Skin of body (tissue), 3 donors: ENCODE measurements at places on chromosomes 7 and 10. TPM values are rescaled to one million over a fixed set of nuclear protein-coding genes. Genes with fewer than 3 reads are reported as not detected.

The TLX1 gene
- not detected for total RNA-seq

DNA sequence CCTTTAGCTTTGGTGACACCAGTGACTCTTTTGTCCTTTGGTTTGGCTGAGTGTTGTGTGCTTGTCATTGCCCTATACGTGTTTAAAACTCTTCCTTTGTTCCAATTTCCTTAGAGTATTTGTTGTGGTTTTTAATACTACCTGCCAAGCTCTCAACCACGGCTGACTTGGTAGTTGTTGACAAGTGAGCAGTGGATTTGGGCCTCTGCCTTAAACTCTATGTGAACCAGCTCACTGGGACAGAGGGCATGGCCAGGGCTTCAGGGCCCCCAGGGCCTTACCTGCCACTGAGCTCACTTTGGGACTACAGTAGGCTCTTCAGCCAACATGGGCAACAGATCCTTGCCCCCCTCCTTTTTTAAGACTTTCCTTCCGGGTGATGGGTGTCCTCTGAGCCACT lies 9.6 kb upstream of the DMBT1 start:
- DNase-seq: no peak

The ASIC3 gene
- total RNA-seq: 0.39 TPM

DNA sequence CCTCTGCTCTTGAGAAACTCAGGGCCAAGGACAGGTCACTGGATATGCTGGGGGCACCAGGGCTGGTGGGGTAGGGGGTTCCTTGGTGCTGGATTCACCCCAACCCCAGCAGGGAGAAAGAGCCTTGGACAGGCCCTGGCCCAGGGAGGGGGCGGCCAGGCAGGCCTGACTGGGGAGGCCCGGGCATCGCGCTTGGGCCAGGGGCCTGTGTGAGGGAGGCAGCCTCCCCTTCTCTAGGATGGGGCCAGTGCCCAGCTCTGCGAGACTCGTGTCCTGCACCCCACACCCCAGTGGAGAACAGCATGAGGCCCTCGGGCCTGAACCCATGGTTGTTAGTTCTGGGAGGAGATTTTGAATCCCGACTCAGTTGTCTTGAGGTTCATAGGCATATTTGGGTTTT lies 217.1 kb downstream of the ZNF248 start:
- DNase-seq: no peak

DNA sequence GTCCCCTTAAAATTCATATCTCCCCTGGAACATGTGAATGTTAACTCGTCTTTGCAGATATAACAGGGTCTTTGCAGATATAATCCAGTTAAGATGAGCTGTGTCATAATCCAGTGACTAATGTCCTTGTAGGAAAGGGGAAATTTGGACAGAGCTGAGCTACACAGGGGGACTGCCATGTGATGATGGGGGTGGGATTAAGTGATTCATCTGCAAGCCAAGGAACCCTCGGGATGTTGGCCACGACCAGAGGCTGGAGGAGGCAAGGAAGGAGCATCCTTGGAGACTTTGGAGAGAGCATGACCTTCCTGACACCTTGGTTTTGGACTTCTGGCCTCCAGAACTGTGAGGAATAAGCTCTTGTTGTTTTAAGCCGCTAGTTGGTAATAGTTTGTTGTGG lies 153.9 kb upstream of the PCBD1 start:
- DNase-seq: no peak

DNA sequence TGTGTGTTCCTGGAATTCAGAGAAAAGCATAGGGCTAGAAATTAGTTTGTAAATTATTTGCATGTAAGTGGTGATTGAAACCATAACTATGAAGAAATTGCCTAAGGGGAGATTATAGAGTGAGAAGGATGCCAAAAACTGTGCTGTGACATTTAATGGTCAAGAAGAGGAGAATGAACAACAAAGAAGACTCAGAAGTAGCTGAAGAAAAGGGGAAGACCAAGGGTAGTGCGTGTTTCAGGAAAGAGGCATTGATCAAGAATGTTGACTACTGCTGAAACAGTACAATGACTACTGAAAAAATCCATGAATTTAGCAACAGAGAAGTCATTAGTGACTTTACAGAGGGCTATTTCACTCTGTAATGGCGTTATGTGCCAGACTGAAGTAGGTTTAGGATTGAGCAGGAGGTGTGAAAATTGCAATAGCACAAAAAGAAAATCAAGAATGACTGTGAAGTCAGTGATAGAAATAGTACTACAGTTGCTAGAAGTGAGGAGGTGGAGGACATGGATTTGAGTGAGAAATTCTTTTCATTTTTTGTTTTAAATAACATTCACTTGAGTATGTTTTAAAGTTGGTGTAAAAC lies 28.9 kb upstream of the SAMD9L start:
- DNase-seq: no peak

DNA sequence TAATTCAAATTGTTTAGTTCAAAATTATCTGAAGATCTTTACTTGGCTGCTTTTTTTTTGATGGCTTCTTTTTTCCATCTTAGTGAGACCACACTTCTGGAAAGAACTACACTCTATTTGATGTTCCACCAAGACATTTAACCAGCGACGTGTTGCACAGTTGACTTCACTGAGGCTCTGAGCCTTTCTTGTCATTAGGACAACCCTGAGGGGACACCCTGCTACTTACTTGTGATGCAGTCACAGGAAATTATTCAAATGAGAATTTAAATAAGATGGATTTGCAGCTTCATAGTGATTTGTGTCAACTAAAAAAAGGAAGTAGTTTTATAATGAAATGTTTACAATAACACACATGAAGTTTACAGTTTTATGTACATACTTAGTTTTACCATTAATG lies 25.6 kb upstream of the PIK3CG start:
- no peak for DNase-seq

DNA sequence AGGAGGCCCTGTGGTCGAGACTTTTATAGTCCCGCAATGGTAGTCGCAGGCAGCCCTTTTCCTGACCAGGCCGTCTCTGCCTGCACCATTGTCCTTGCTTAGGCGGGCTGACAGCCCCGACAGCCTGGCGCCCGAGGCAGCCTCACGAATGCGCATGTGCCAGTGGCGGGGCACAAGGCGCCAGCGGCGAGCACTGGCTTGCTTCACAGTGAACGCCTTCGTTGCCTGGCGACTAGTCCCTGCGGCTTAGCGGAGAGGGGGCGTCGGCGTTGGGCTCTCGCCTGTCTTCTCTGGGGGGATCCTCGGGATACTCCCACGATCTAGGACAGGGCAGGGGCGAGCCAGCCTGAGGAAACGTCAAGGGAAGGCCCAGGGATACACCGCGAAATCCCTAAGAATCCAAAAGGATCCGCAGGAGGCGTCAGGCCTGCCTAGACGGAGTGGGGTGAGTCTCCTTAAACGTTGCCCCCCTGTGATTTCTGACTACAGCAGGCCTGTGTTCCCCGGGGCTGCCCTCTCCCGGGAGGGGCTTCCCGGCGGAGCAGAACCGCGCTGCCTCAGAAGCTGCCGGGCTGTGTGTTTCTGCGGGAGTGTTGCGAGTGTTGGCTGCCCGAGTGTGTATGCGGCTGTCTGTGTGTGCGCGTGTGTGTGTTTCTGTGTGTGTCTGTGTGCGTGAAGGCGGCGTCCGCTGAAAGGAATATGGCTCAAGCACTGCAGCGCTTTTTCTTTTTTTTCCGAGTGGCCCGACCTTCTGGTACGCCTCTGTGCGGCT lies 20.5 kb upstream of the ZNF273 start:
- DNase-seq: no peak

The OR2A5 gene
- total RNA-seq: not detected

DNA sequence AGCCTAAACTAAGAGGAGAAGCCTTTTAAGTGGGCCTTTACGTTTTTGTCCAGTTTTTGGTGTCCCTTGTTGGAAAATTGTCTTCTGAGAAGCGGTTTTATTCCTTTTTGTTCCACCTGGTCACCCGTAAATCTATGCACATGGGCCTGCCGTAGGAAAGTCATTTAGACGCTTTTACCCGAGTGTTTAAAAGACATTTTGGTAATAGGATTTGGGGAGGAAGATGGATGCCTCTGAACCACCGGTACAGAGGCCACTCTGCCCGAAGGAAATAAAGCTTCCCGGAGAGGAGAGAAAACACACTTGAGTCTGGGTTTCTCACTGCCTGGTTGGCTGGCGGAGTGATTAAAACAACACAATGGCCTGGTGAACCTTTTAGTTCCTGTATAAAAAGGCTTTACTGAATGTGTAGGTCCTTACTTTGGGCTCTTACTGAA lies 760 bp downstream of the THNSL1 start:
- DNase-seq: peak; percentile 87

- no peak for DNase-seq
Observed at GRCh38 chr10:5915451-5915850, 25.4 kb downstream of the FBH1 start.

DNA sequence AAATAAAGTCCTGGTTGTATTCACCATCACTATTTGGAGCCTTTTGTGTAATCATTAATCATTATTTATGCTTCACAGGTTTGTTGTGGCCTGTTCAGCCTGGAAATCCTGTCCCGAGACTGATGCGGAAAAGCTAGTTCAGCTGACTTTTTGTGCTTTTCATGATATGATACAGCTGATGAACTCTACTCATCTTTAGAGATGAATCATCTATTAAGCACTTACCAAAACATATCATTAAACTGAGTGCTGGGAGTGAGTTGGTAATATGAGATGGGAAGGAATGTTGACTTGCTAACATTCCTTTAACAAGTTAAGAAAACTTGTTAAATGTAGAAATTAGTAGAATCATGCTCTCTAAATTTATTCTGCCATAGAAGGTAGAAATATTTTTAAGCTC lies 53.0 kb downstream of the CROT start:
- no peak for DNase-seq

- no peak for DNase-seq
Observed at GRCh38 chr10:89909752-89910151, 208.4 kb downstream of the KIF20B start.

GRCh38 chr7:36260481-36260880 lies 107.4 kb downstream of the EEPD1 start:
- no peak for DNase-seq

DNA sequence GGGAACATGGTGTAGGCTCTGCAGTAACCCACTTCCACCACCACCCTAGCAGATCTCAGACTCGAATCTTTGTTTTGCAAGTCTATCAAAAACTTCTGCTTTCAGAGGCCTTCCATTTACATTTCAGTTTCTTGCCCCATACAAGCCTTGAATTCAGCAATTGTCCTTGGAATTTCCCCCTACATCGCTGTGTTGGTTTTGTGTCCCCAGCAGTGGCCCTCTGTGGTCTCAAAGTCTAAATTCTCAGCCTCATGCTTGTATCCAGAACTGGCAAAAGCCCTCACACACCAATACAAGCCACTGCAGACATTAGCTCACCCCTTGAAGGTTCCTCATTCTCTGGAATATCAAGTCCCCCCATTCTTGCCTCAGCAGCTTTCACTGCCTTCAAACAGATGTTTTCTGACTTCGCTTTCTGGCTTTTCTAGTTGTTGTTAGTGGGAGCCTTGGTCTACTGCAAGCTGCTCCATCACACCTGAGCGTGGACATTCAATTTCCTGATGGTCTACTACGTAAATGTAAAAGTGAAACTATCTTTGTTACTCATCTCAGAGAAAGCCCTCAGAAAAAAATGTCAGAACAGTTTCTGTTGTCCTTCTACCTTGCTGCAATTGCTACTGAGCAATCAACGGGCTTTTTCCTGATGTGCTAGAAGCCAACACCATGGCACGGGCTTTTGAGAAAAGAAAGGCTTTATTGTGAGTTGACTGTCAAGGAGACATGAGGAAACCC lies 1.8 kb upstream of the NUB1 start:
- DNase-seq: no peak

- DNase-seq: no peak
Observed at GRCh38 chr7:2566890-2567678, 8.3 kb downstream of the IQCE start.

DNA sequence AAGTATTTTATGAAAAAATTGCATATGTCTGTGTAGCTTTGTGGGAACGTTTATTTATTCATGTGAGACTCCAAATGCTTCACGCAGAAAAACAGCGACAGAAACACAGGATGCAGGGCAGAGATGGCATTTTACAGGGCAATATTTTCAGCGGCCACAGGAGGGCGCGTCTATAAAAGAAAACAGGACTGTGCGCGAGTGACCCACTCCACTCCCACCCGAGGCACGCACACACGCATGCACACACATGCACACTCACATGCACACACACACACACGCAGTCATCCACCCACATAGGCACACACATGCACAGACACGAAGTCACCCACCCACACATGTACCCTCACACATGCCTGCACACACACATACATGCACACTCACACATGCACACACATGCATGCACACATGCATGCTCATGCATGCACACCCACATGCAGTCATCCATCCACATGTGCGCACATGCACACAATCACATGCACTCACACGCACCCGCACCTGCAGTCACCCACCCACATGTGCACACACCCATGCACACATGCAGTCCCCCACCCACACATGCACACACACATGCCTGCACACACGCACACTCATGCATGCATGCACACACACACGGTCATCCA lies 96.3 kb downstream of the DNAJB6 start:
- no peak for DNase-seq

The CALD1 gene
- 196 TPM for total RNA-seq

- no peak for DNase-seq
Observed at GRCh38 chr7:73734619-73735527, 3.7 kb downstream of the ABHD11 start.

- DNase-seq: no peak
Observed at GRCh38 chr10:132845780-132846595, 60.0 kb upstream of the NKX6-2 start.

GRCh38 chr10:25226775-25227682 lies 52.2 kb downstream of the GPR158 start:
- DNase-seq: no peak

GRCh38 chr10:77669892-77670291 lies 32.3 kb upstream of the KCNMA1 start:
- DNase-seq: no peak

The HOXA9 gene
- total RNA-seq: 9.6 TPM

The OPN4 gene
- not detected for total RNA-seq

The GCC1 gene
- 9.5 TPM for total RNA-seq

The ATRNL1 gene
- 24.4 TPM for total RNA-seq

- no peak for DNase-seq
Observed at GRCh38 chr10:2306081-2306480, 568.8 kb upstream of the ADARB2 start.

GRCh38 chr7:5702876-5703571 lies 78.4 kb downstream of the RNF216 start:
- DNase-seq: no peak

The GRID1 gene
- 2.7 TPM for total RNA-seq

- DNase-seq: no peak
Observed at GRCh38 chr10:42630537-42631134, 7.7 kb downstream of the ZNF33B start.

- DNase-seq: no peak
Observed at GRCh38 chr7:34222722-34223121, 317.4 kb downstream of the BMPER start.

The SNCG gene
- 7.1 TPM for total RNA-seq

- DNase-seq: no peak
Observed at GRCh38 chr10:90966146-90966545, 45.3 kb upstream of the ANKRD1 start.

The AMPH gene
- 3.5 TPM for total RNA-seq

The HTR5A gene
- not detected for total RNA-seq
